ENCODE measurements at places on chromosomes 11 and 22.

DNA sequence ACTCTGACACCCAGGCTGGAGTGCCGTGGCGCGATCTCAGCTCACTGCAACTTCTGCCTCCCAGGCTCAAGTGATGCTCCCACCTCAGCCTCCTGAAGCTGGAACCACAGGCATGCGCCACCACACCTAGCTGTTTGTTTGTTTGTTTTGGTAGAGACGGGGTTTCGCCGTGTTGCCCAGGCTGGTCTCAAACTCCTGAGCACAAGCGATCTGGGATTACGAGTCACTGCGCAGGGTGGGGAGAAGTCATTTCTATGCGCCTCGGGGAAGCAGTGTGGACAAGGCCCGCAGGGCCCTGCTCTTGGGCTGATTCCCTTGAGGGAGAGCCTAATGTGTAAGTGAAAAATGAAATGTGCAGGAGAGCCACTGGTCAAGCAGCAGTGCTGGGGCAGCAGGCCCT is 19.6 kb upstream of the SEPTIN5 start:
- no peak for DNase-seq

GRCh38 chr22:47552024-47552423 is 789.6 kb downstream of the TBC1D22A start:
- no peak for DNase-seq

GRCh38 chr11:70103256-70103975 is 25.3 kb downstream of the ANO1 start:
- no peak for DNase-seq

DNA sequence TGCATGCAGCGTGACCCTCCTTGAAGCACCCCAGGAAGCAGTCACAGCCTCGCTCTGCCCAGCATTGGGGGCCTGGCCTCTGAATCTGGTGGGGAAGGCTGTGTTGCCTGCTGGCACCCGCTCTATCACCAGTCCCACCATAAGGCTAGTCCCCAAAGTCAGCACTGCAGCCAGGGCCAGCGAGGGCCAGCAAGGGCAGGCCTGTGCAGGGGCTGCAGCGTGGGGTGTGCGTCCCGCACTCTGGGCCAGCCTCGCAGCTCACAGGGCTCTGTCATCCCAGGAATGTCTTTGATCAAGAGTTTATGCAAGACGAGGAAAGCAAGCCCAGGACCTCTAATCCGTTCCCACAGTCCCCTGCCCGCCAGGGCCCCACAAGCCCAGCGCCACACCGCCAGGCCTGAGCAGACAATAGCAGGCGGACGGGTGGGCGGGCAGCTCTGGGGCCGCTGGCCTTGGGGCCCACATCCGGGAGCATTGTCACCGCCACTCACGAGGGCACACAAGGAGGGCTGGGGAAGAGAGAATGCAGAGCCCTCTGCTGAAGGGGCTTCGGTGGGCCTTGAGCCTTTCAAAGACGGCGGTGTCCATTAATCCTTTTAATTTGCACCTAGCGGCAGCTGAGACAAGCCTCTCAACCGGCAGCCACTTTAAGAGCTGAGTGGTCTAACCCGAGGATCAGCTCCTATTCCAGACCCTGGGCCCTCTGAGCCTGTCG is 17.1 kb downstream of the LTO1 start:
- DNase-seq, result no peak

- DNase-seq, result peak; percentile 63
Measured at GRCh38 chr22:23119494-23120414, 22.0 kb downstream of the RSPH14 start.

GRCh38 chr22:30605449-30606110 is 1.4 kb upstream of the TCN2 start:
- DNase-seq, result peak; percentile 80

GRCh38 chr11:130808541-130808940 is 107.7 kb downstream of the SNX19 start:
- DNase-seq, result no peak

DNA sequence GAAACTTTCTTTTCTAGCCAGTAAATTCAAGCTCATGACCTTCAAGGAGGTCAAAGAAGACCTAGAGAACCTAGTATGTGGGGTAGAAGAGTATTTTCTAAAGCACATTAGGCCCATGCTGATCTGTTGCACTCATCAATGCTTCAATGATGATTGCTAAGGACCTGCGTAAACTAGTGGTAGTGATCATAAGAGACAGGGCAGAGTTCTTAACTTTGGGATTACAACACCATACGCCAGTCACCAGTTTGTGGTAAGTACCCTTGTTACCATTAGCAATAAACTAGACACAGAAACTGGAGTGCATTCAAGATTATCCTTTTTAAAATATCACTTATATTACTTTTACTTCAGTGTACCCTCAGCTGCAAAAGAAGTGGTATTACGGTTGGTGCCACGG is 490.3 kb downstream of the BUD13 start:
- DNase-seq, result no peak

DNA sequence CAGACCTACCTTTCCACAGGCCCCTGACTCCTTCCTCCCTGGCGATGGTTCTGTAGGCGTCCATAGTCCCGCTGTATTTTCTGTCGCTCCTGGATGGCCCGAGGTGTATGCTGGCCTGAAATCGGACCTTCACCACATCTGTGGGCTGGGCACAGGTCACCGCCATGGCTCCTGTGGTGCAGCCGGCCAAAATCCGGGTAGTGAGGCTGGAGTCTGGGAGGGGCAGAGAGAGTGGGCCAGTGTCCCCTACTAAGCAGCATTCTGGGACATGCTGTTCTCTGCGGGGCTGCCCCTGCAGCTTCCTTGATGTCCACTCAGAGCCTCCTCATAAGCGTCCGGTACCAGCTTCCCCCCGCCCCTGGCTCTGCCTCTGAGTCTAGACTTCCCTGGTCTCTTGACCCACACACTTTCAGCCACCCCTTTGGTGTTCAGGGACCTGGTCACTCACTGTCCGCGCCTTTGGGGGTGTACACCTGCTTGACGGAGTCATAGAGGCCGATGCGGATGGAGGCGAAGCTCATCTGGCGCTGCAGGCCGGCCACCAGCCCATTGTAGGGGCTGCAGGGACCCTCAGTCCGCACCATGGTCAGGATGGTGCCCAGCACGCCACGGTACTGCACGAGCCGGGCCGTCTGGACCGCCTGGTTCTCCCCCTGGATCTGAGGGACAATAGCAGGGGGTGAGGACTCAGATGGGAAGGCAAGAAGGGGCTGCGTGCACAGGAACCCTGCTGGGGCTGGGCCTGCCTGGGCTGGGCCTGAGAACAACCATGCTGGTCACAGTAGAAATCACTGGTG is 3.0 kb downstream of the UCP3 start:
- DNase-seq, result no peak

DNA sequence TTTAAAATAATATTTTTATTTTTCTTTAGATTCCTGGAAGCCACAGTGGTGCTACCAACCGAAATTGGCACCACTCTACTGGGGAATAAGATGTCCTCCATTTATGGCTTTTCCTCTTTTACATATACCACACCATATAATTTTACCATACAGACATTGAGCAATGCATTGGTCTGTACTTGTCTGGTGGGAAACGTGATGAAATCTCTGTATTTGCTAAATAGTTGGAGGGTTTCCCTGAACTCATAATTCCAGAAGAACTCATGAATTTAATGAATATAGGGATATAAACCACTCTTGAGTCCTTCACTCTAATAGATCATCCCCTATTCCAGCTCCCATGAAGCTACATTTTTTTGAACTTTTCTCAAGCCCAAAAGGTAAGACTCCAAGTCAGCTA is 28.0 kb upstream of the MMP13 start:
- no peak for DNase-seq

DNA sequence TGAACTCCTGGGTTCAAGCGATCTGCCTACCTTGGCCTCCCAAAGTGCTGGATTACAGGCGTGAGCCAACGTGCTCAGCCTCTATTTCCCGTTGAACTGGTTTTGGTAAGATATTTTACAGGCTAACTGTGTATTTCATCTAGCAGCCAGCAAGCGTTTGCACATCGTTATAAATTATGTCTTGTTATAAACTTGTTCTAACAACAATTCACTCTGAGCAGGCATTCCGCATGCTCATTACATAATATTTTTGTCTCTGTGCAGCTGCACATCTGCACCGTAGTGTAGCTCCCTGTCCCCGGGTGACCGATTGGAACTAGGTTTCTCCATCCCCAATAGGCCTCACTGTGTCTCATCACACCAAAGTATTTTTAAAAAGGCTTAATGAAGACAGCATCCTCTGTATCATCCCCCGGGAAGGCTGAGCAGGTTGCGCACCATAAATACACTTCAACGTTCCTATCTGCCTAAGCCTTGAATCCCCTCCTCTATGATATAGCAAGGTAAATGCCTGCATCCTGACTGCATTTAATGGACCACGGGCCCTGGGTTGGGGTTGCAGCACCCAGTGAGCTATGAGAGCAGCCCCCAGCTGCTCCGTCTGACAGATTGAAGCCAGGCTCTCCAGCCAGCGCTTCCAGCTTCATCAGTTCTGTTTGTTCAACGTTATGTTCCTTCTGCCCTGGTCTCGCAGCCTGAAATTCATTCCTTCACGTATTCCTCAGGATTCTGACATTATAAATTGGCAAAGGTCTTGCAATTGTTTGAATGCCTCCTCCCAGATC is 47.7 kb downstream of the TST start:
- DNase-seq, result no peak

DNA sequence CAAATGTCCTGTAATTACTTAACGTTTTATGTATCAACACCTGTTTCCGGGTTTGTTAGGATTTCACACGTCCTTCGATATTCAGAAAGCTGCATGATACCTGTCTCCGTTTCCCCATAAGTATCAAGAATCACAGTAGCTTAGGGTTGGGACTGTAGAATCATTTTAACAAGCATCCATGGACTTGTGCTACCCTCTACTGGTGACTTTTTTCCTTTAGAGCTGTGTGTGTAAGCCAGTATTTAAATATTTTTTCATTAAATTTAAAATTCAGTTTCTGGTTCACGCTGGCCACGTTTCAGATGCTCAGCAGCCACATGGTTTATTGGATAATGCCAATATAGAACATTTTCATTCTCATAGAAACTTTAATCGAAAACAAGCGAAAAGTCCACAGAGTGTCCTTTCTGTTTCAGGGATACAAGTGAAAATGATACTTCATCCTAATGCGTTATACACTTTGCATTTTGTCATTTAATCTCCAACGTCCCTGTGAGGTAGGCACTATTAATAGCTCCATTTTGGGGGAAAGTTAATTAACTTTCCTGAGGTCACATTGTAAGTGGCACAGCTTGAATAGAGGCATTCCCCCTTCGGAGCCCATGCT is 61.5 kb upstream of the SLC25A18 start:
- no peak for DNase-seq

- DNase-seq, result no peak
Measured at GRCh38 chr11:10272132-10272531, 21.9 kb downstream of the SBF2 start.

- DNase-seq, result peak; percentile 61
Measured at GRCh38 chr11:66363805-66364535, 7.6 kb downstream of the SLC29A2 start.

DNA sequence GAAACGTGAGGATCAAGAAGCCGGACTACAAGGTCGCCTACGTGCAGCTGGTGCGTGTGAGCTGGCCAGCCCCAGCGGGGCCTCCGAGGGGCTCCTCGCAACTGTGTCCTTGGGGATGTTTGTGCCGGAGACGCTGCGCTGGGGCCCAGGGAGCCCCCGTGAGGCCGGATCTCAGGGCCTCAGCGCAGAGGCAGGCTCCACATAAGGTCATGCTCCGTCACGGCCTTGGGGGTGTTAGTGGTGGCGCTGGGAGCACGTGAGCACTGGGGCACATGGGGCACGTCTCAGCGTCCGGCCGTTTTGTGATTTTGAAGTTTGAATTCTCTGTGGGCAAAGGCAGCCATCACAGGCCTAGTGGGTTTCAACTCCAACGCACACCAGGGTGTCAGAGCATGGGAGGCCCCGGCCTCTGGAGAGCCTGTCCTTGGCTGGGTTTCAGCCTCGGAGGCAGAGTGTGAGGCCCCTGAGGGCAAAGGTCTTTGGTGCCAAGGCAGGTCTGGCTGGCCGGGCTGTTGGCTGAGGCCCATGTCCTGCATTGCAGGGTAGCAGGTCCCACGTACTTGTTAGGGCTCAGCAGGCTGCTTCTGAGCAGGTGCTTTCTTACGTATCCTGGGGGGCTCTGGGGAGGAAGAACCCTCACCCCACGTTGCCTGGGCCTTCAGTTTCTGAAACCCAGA is 5.8 kb downstream of the MRPL23 start:
- DNase-seq, result no peak

- no peak for DNase-seq
Measured at GRCh38 chr11:46275964-46276641, 1.4 kb upstream of the CREB3L1 start.

DNA sequence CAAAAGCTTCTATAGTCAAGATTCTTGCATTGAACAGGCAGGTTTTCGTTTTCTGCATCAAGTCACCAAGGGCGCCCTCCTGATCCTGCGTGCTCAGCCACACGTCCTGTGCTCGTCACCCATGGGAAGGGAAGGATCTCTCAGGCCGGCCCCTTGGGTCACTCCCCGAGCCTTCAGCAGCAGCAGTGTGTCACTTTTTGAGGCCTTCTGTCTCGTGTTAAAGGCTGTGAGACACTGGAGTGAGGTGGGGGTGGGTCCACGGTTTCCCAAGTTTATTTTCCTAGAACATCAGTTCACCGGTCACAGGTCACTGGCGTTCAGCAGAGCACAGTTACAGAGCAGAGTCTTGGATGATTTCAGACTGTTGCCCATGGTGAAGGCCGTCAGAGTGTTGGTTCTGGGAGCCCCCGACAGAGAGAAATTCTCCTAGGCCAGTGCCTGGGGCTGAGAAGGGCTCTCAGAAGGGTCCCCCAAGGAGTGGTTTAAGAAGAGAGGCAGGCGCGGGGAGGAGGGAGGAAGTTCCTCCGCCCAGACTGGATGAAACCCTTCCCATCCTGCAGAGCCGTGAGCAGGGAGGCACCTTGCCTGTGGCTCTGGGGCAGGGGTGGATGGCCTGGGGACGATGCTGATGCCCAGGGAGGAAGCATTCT is 13.5 kb upstream of the ADORA2A start:
- DNase-seq, result no peak

GRCh38 chr22:35191412-35191811 is 65.9 kb upstream of the HMGXB4 start:
- DNase-seq, result no peak

DNA sequence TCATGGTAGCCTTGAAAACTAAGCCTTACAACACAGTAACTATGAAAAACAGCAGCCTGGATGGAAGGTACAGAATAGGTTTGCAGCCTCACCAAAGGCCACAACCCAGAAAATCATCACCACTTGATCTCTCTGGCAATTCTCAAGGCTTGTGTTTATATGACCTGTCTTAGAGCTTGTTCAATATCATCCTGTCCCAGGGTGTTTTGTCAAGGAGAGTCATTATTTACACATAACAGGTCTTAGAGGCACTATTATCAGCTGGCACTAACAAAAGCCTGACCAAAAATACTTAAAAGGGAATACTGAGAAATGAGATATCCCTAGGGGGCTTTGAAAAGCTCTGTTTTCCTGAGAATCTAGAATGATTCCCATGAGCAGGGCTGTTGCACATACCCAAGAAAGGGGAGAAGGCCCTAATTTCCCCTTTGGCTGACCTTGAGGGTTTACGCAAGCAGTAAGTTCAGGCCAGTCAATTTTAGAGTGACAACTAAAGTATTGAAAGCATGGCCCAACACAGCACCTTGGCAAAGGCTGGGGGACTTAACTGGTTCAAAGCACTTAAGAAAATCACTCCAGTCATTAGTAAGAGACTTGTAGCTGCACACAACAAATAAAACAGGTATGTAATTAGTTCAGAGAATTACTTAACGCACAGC is 7.9 kb downstream of the SC5D start:
- DNase-seq, result no peak

GRCh38 chr22:42661985-42662831 is 13.0 kb upstream of the CYB5R3 start:
- peak; percentile 79 for DNase-seq

GRCh38 chr11:15519124-15519791 is 404.5 kb downstream of the INSC start:
- DNase-seq, result no peak

Measured in hematopoietic multipotent progenitor cell treated with erythropoietin and hydrocortisone succinate and interleukin-3 and kit ligand, for 15 days (in vitro differentiated cells).